Activated T-helper 17 cell treated with anti-CD3 and anti-CD28 coated beads, Interleukin-2, amount 50 U/mL, for 72 hours (primary cell): ENCODE measurements at places on chromosomes 5 and 9.

DNA sequence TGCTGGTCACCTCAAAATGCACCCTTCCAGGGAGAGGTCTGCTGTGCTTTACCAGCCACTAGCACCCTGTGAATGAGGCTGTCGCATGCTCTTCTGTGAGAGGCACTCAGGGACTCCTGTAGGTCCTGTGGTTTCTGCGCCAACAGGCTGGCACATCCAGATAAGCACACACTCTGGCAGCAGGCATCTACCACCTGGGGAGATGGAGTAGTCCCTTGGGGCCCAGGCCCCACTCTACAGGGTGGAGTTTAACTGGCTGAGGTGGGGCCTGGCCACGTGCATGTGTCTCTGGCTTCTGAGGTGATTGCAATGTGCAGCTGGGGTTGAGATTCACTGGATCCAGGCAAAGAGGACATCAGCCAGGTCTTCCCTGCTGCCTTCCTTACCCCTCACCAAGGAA lies 32.3 kb downstream of the TMEM174 start:
- ATAC-seq, result no peak

GRCh38 chr5:98292496-98292895 lies 481.0 kb upstream of the RGMB start:
- ATAC-seq, result peak; percentile 68

- ATAC-seq, result no peak
Measured at GRCh38 chr9:70177121-70177520, 81.7 kb upstream of the SMC5 start.

- ATAC-seq, result peak; percentile 70
Measured at GRCh38 chr5:55923177-55923771, 71.5 kb downstream of the IL6ST start.

DNA sequence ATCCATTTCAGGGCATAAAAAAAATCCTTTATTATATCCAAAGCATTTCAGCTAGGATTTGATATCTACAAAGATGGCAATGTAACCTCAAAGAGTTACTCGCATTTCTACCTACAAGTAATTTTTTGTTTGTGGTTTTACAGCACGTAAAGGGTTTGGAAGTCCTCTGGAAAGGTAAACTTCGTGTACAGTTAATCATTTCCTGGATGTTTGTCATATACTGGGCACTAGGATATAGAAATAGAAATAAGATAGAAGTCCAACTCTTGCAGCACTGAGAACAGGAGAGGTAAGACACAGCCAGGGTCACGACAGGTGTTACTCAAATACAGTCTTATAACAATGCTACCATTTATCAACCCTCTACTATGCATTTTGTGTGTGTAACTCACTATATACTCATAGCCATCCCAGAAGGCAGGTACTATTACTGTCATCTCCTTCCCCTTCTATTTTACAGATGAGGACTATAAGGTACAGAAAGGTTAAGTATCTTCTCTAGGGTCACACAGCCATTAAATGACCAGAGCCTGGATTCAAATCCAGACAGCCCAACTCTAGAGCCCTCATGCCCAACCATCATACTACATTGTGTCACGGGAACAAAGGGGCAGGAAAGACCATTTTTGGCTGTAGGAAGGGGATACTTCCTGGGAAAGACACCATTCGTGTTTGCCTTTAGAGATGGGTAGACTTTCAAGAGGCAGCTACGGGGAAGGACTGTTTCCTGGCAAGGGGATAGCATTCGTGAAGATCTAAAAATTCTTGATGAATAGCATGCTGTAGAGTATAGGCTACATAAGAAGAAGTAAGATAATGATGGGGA lies 19.0 kb downstream of the NDUFA8 start:
- ATAC-seq, result no peak

- no peak for ATAC-seq
Measured at GRCh38 chr9:114141553-114142402, 13.6 kb upstream of the COL27A1 start.

DNA sequence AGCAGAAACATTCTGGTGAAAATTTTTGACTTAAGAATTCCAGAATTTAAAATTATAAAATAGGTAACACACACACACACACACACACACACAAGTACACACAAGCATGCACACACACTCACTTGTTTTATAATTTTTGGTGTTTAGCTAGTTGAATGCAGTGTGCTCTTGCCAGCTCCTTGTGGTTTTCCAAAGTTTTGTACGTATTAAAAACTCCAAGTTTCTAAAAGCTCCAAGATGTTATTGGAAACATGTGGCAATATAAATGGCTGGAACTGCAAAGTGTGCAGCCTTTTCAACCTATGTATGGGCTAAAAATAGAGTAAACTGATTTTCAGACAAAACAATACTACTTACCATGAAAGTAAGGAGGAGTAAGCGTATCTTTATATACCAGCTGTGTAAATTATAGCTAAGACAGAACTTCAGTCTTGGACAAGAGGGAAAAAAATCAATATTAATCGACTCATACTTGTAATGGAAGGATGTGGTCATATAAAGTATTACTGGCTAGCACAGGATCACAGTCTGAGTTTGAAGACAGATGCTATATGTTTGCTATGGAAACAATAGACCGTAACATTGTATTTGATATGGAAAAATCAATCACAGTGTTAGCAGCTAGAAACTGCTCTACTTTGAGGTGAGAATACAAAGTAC lies 727.1 kb upstream of the GRAMD2B start:
- no peak for ATAC-seq

- peak; percentile 7 for ATAC-seq
Measured at GRCh38 chr5:139513852-139514485, 31.4 kb upstream of the STING1 start.
